EH (cell line): ENCODE measurements at places on chromosomes 3 and 15.
A peak's percentile ranks its signal among the peaks of the same experiment; 100 is the strongest.

DNA sequence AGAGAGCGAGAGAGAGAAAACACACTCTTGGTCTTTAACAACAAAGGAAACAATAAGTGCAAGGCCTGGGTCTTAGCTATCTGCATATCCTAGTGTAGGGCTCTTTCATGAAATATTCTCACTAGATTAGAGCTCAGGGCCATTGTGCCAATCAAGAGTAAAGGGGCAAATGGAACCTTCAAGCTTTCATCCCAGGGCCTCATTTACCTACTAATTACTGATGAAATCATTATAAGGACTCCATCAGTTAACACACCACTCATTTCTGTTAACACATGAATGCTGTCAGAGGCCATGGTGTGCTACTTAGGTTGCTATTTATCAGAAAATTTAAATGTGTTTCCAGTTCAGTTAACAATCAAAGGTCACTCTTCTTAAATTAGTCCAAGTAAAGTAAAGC lies 597.8 kb downstream of the ROBO1 start:
- no peak for DNase-seq

DNA sequence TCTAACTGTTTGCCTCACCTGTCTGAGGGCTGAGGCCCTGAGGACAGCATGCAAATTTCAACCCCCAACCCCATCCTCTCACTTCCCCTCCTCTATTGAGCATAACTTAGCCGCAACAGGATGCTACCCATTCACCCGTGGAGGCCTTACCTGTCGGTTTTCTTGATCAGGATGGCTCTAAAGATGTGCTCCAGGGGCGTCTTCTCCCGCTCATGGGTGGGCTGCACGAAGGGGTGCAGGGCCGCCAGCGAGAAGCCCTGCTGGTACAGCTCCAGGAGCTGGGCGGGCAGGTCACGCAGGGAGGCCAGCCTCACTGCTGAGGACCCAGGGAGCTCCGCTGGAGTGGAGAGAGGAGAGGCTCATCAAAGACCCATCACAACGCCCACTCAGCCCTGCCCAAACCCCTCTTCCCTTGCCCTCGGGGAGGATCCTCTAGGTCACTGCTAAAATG lies 79.8 kb downstream of the RFTN1 start:
- DNase-seq, result no peak

- DNase-seq, result no peak
Observed at GRCh38 chr3:34881026-34881425, 758.3 kb upstream of the ARPP21 start.

GRCh38 chr3:59265566-59265965 lies 215.7 kb upstream of the CFAP20DC start:
- DNase-seq, result no peak

DNA sequence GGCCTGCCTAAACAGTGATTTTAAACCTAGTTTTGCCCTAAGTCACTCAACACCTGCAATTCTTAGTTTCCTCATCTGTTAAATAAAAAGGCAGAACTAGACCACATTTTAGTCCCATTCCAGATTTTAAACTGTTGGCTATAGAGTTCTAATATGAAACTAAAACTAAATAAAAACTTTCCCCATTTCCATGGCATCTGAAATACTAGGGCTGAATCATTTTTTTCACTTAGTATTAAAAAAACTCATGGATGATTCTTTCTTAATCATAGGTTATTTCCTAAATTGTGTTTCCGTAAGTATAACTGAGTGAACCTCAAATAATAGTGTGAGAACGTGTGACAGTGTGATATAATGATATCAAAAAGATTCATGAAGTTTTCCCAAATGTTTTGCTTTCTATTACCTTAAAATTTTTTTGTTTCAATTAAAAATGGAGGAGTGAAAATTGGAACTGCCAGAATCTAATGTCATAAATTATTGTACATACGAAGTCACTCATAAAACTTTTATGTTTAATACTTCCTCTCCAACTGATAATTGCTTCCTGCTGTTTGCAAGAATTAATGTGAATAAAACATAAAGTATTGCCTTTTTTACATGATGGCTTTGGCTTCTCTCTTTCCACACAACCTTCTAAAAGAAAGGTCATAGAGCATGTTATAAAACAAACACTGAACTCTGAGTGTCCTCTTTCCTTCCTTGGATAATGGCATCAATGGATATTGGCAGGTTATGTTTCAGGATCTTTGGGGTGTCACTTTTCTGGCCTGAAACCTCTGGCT lies 315.1 kb upstream of the MME start:
- peak; percentile 30 for DNase-seq

GRCh38 chr3:100073714-100074307 lies 40.5 kb downstream of the FILIP1L start:
- DNase-seq, result peak; percentile 98

GRCh38 chr3:12224181-12225147 lies 64.4 kb upstream of the PPARG start:
- DNase-seq, result no peak

DNA sequence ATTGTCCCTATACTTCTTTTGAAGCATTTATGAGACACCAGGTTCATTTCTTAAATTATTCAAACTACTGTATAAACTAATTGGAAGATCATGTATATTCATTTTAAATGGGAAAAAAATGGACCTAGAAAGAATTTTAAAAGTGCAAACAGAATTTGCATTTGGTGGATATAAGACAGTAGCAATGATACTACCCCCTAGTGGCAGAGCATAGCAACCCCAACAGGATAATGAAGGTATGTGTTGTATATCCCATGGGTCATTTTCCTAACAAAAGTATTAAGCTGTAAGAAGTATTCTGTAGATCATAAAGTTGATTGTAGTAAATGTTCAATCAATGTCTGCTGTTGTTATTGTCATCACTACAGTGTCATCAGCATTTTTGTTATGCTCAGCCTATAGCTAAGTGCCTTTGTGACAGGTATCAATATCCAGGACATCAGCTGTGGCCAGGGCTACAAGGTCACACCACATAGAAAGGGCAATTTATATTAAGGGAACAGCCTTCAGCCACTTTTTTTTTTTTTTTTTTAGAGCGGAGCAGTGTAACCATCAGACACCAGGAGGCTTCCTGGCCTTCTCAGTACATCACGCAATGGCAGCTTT lies 175.8 kb downstream of the FOXB1 start:
- DNase-seq, result peak; percentile 54

- no peak for DNase-seq
Observed at GRCh38 chr15:34850121-34850520, 54.8 kb upstream of the ACTC1 start.

DNA sequence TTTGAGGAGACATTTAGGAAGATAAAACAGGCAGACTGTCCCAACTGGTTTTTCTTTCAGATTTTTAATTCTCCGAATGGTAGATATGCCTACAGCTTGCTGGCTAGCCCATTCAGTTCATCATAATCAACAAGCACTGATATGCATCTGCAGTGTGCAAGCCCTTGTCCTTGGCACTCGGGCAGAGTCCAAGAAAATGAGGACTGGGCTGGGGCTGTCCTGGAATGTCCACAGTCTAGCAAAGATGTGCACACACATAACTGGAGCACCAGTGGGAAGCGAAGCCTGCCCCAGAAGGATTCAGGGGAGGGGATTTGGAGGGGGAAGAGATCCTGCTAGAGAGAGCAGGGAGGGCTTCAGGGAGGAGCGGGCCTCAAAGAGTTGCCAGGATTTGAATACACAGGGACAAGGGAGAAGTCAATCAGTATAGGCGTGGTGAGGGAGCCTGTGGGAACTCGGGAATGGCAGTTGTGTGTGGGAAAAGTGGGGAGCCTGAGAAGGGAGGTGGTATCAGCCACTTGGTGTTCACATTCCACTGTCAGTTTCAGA lies 8.7 kb downstream of the FAH start:
- DNase-seq, result no peak

DNA sequence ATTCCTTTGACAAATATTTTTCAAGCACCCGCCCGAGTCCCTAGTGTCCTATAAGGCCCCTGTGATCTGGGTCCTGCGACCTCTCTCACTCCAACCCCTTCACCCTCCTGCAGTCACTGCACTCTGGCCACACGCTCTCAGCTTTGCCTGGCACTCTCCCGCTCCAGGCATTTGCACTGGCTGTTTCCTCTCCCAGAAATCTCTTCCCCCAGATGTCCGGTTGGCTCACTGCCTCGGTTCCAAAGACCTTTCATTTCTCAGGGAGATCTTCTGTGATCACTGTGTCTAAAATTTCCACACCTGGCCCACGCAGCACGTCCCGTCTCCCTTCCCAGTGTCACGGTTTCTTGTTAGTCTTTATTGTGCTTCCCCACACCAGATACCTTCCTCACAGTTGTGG lies 97.4 kb downstream of the WNT7A start:
- DNase-seq, result no peak

GRCh38 chr15:101328001-101328400 lies 33.0 kb upstream of the SNRPA1 start:
- no peak for DNase-seq

GRCh38 chr3:138908846-138909245 lies 38.1 kb downstream of the FOXL2 start:
- DNase-seq, result no peak

DNA sequence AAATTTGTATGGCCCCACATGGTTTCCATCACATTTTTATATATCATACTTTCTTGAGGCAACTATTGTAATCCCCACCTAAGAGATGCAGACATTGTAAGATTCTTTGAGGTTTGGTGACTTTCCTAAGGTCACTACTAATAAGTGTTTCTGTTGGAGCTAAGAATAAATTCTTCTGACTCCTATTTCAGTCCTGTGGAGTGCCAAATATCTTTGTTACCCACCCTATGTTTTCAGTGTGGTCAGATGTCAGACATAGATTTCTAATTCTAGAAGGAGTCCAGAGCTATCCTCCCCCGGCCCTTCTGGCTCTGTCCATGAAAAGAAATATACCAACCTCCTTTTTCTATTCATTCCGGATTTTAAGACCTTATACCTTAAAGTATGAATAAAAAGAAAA lies 46.2 kb upstream of the FILIP1L start:
- peak; percentile 67 for DNase-seq
